ENCODE measurements at places on chromosomes 4 and X.

DNA sequence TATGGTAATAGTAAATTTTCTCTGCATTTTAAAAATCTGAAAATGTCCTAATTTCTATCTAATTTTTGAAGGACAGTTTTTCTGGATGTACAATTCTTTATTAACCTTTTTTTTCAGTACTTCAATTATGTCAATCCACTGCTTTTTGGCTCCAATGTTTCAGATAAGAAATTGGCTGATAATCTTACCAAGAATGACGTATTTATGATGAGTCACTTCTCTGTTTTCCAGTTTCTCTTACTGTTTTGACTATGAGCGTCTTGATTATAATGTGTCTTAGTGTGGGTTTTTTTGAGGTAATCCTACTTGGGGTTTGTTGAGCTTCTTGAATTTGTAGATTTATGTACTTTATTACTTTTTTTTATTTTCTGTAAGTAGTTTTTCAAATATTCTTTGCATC lies 47.2 kb downstream of the UGT2B11 start:
- DNase-seq, result no peak

- no peak for DNase-seq
Observed at GRCh38 chr4:185358514-185358913, 37.2 kb downstream of the LRP2BP start.

- DNase-seq, result no peak
Observed at GRCh38 chr4:153541456-153542096, 75.4 kb downstream of the TMEM131L start.

DNA sequence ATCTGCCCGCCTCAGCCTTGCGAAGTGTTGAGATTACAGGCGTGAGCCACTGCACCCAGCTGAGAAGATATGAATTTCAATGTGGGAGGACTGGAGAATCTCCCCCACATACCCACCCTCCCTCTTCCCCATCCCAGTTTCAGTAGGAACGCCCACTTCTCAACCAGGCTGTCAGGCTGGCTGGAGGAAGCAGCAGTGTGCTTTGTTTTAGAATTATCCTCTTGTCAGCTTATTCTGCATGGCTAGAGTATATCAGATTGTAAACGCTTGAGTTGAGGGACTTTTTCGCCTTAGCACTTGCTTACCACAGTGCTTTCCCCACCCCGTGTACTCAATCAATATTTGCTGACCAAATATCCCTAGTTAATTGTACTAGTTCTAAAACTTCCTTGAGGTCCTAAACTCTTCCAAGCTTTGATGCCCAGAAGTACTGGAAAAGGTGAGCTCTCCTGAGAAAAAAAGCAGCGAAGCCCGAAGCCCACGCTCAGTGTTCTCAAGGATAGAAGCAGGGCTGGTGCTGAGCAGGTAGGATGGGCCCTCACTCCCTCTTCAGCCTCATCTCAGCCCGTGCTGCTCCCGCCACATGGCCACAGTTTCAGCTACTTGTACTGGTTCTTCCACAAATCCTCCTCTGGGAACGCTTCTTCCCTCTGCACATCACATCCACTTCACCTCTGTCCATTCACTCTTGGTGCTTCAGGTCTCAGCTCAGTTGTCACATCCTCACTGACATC lies 7.3 kb upstream of the ARHGAP10 start:
- DNase-seq, result no peak

DNA sequence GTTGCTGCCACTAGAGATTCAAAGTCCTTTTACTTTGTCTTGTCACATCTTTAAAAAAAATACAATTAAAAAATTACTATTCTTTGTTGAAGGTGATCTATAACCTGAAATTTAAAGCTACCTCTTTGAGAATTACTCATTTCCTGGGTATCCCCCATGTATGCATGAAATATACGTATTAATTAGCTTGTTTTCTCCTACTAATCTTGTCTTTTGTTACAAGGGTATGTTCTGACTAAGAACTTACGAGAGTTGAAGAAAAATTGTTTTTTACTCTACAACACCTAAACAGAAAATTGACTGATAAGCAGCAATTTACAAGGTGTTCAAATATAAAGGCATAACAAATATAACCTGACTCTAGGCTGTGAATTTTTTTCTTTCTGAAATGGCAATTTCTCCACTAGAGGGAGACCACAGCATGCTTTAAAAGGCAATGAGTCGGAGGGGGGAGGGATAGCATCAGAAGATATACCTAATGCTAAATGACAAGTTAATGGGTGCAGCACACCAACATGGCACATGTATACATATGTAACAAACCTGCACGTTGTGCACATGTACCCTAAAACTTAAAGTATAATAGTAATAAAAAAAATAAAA lies 249.6 kb downstream of the OPHN1 start:
- DNase-seq, result no peak

DNA sequence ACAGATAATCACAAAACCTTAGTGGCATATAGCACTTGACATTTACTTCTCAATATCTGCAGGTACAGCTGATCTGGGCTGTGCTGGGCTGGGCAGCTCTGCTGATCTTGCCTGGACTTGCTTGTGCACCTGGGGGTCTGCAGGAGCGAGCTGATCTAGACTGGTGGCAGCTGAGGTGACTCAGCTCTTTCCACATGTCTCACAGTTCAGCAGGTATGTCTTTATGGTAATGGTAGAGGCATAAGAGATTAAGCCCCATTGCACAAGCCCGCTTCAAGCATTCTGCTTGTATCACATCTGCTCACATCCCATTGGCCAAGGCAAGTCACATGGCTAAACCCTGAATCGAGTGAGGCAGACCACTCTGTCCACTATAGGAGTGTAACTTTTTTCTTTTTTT lies 506.7 kb downstream of the BCOR start:
- DNase-seq, result no peak

- DNase-seq, result no peak
Observed at GRCh38 chr4:142925161-142925560, 79.1 kb upstream of the INPP4B start.

GRCh38 chrX:33133320-33133719 lies 78.0 kb downstream of the DMD start:
- no peak for DNase-seq

- DNase-seq, result no peak
Observed at GRCh38 chrX:154010330-154011087, 9.2 kb downstream of the IRAK1 start.

- peak; percentile 34 for DNase-seq
Observed at GRCh38 chrX:9842541-9842940, 56.3 kb downstream of the SHROOM2 start.

DNA sequence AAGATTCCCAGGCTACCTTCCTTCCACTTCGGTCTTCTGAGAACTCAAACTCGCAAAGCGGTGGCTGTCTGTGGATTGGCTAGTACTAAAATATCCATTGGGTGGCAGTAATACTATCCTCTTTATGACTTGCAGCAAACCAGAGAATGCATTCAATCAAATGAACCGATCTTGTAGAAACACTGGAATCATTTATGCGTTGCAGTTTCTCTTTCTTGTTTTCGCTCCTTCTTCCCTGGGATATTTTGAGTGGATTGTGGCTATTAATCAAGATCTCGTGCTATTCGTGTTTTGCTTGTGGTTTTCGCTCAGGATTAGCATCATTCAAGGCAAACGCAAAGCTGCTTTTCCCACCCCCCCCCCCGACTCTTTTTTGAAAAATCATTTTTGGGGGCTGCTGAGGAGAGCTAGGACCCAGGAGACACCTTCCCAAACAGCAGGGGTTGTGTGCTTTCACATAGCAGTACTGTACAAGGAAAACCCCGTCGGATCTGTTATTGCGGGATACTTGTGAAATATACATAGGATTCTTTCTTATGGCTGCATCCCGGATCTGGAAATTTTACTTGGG lies at the start of gene IL1RAPL1:
Gene IL1RAPL1, plus strand, starts transcription at position 466 of the 571 bp plus-strand sequence.
- no peak for DNase-seq

DNA sequence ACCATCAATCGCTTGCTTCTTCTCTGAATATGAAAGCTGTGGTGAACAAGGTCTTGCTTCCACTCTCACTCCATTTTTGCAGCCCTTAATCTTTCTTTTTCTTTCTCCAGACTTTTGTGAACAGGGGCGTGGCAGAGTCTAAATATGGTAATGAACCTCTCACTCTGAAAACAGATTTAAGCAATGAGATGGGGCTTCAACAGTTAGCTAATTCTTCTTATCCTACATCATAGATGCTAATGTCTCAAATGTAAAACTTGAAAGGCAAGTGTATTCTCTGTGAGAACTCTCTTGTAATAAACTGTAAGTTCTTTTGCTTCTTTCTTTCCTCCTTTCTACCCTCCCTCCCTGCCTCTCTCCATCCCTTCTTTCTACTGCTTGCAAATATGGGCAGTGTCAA lies 106.5 kb upstream of the ANK2 start:
- DNase-seq, result no peak

DNA sequence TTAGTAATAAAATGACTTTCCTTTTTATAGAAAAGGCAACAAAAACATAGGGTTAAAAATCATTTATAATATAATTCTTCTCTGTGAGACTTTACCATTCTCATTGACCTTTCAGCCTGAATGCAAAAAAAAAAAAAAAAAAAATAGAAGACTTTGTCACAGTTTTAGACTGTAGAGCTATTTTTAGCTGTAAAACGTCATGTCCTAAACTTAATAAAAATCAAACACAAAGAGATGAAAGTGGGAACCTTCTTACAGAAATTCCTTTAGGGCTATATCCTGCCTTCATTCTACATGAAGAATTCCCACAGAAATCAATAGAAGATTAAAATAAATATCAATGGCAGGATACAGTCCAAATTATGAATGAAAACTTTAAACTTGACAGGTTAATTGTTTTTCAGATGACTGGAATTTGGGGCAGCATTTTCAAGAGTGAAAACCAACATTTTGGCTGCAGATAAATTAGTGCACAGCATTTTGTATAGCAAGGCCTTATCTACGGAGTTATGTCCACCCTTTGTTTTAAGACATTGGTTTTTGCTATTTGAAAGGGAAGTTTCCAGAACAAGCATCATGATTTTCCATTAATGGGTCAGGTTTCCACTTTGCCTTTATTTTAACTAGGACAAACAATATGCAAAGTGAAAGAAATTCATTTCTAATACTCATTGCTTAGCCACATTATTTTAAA lies 219.5 kb downstream of the SPCS3 start:
- DNase-seq, result no peak

- no peak for DNase-seq
Observed at GRCh38 chrX:152656087-152656486, 18.4 kb downstream of the GABRQ start.

DNA sequence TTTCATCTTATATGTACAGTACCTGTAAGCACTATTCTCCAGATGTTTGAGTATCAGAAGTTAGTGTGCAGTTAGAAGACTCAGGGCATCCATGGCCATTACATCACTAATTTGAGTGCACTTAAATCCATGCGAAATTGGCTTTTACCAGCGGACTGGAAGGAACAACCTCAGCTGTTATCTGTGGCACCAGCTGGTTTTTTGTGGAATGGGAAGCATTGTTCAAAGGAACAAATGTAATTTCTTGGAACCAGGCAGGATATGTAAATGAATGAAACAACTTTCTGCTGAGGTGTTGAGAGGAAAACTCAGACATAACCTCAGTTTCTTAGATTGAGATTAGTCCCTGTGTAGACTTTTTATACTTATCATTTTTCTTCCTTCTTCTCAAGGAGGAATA lies 60.2 kb downstream of the PDGFRA start:
- DNase-seq, result no peak

- DNase-seq, result no peak
Observed at GRCh38 chr4:2961421-2961810, 1.8 kb downstream of the NOP14 start.

- DNase-seq, result peak; percentile 12
Observed at GRCh38 chrX:119236623-119237561, 807 bp downstream of the PGRMC1 start.

DNA sequence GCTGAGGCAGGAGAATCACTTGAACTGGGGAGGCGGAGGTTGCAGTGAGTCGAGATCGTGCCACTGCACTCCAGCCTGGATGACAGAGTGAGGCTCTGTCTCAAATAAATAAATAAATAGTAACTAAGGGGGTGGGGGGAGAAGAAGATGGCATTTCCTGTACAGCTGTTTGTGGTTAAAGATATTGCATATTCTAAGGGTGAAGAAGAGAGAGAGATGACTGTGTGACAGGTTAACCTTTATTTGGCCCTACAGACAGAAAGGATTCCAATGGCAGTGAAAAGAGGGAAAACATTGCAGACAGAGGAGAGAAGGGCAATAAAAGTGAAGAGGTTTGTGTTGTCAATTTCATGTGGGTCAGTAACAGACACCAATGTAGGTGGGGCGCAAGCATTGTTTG lies 9.4 kb downstream of the TASL start:
- no peak for DNase-seq

DNA sequence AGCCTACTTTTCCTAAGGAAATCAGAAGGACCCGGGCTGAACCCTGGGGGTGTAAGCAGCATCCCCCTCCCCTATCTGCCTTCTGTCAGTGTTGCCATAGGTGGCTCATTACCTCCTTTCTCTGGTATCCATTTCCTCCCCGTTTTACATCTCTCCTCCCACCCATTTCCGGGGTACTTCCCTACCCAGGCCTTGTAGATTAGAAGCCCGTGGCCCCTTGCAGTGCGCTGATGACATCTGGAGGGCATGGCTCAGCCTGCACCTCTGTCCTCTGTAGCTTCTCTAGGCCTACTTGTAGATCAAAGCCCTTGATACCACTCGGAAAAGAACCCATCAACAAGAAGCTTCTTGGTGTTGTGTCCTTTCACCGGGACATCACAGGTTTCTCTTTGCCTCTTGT lies 71.8 kb downstream of the NBDY start:
- no peak for DNase-seq
